ENCODE measurements at places on chromosomes 7 and 10. TPM values are rescaled to one million over a fixed set of nuclear protein-coding genes. Genes with fewer than 3 reads are reported as not detected.

DNA sequence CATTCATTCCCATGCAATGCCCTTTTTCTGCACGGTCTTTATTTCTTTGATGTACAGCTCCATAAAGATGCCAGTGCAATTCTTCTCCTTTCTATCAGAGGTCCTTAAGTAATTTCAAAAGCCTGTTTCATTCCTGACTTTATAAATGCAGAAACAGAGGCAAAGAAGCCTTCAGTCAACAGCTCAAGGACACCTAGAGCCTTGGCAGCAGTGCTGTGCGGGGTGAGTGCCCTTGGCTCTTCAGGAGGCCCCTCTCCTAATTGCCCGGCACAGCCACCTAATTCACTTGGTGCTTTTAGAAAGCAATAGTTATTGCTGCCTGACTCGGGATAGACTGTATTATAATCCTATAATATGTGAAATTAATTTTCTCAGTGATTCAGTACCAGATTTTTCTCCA lies 169.6 kb upstream of the KLF6 start:
- H3K27me3 ChIP-seq = no peaks in the 10 kb centered on the region
- H3K4me3 ChIP-seq = no peak overlapping the region
- no peak for DNase-seq
- peaks cover 20% of the 10 kb centered on the region for H3K36me3 ChIP-seq
- H3K27ac ChIP-seq = no peak overlapping the region

CHST3 gene
- total RNA-seq = not detected

SAMD9L gene
- total RNA-seq = 107 TPM

GRCh38 chr10:26430641-26431163 lies 7.4 kb upstream of the APBB1IP start:
- peak overlapping the region; percentile 17 for H3K4me3 ChIP-seq
- H3K36me3 ChIP-seq = peaks cover 2% of the 10 kb centered on the region
- DNase-seq = no peak
- peak overlapping the region; percentile 80 for H3K27ac ChIP-seq
- no peaks in the 10 kb centered on the region for H3K27me3 ChIP-seq
- peaks cover 9% of the 10 kb centered on the region for H3K4me1 ChIP-seq

- H3K36me3 ChIP-seq = no peaks in the 10 kb centered on the region
- DNase-seq = no peak
Measured at GRCh38 chr10:15719049-15719898, 448 bp downstream of the ITGA8 start.

DNA sequence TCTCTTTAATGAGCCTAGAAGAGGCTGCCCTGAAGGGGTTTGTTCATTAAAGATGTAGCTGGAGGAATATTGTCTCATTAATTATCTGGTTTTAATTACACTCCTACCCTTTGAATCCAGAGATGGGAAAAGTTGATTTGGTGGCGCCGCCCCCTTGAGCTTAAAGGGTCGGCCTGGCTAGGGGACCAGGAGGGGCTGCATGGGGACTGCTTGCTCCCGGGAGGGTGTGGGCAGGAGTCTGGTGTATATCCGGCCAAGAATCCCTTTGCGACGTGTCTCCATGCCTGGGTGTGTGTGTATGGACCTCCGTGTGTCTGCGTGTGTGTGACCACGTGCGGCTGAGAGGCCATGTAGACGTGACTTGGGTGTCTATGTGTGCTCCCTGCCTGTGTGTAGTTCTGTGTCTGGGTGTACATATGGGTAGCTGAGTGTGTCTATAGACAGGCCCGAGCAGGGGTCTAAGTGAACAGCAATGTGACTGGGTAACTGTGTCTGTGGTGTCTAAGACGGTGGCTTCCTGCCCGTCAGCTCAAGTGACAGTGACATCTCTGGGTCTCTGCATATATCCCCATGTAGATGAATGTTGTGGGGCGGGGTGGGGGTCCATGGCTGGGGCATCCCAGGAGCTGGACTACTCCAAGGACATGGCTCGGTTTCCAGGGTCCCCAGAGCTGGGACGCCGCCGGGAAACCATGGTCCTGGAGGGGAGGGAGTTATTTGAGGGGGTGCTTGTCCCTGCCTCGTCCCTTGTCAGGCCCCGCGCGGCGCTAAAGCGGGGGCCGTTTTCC lies 10.7 kb downstream of the LBX1 start:
- no peak for DNase-seq
- peaks cover 17% of the 10 kb centered on the region for H3K4me1 ChIP-seq
- H3K4me3 ChIP-seq = no peak overlapping the region
- no peaks in the 10 kb centered on the region for H3K36me3 ChIP-seq

FXYD4 gene
- not detected for total RNA-seq

GRCh38 chr10:85679061-85679460 lies 687.5 kb downstream of the GRID1 start:
- H3K4me1 ChIP-seq = no peaks in the 10 kb centered on the region
- peaks cover 3% of the 10 kb centered on the region for H3K27me3 ChIP-seq
- no peak overlapping the region for H3K4me3 ChIP-seq
- peak overlapping the region; percentile 26 for H3K27ac ChIP-seq
- no peak for DNase-seq
- H3K36me3 ChIP-seq = no peaks in the 10 kb centered on the region

GRCh38 chr10:11045995-11046775 lies 28.5 kb downstream of the CELF2 start:
- DNase-seq = no peak
- H3K27me3 ChIP-seq = peaks cover 28% of the 10 kb centered on the region
- no peaks in the 10 kb centered on the region for H3K36me3 ChIP-seq
- H3K27ac ChIP-seq = no peak overlapping the region
- H3K4me3 ChIP-seq = no peak overlapping the region
- H3K4me1 ChIP-seq = no peaks in the 10 kb centered on the region

RASA4B gene
- total RNA-seq = 16.2 TPM

- DNase-seq = no peak
- H3K4me3 ChIP-seq = peak overlapping the region; percentile 51
- no peaks in the 10 kb centered on the region for H3K36me3 ChIP-seq
- no peak overlapping the region for H3K27ac ChIP-seq
Measured at GRCh38 chr7:134831862-134832261, 52.4 kb downstream of the CALD1 start.

- H3K4me1 ChIP-seq = peaks cover 9% of the 10 kb centered on the region
- no peak for DNase-seq
- no peaks in the 10 kb centered on the region for H3K27me3 ChIP-seq
- H3K4me3 ChIP-seq = no peak overlapping the region
Measured at GRCh38 chr7:55526770-55527169, 45.5 kb downstream of the VOPP1 start.

- H3K4me1 ChIP-seq = no peaks in the 10 kb centered on the region
- no peak overlapping the region for H3K4me3 ChIP-seq
- no peak overlapping the region for H3K27ac ChIP-seq
- H3K27me3 ChIP-seq = peaks cover 14% of the 10 kb centered on the region
- DNase-seq = no peak
Measured at GRCh38 chr10:48993627-48994026, 54.0 kb upstream of the LRRC18 start.

DNA sequence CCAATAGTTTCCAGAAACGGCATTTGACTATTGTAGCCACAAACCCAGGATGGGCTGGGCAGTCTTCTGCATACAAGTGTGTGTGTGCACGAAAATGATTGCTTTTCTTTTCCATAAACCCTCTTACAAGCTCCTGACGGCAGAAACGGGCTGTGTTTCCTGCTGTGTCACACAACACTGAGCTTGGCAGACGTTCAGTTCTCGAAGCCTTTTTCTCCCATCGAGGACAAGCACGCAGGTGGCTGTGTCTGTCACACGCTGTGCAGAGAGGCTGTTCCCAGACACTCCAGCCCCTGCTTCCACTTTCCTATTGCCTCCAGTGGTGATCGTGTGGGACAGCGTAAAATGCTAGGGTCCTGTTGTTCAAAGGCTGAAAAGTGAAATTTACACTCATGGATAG lies 32.1 kb downstream of the RBAK start:
- no peaks in the 10 kb centered on the region for H3K36me3 ChIP-seq
- no peaks in the 10 kb centered on the region for H3K4me1 ChIP-seq
- no peak overlapping the region for H3K27ac ChIP-seq
- no peak overlapping the region for H3K4me3 ChIP-seq
- peaks cover 17% of the 10 kb centered on the region for H3K27me3 ChIP-seq

- DNase-seq = no peak
- no peaks in the 10 kb centered on the region for H3K4me1 ChIP-seq
- H3K4me3 ChIP-seq = no peak overlapping the region
- H3K27me3 ChIP-seq = no peaks in the 10 kb centered on the region
- H3K27ac ChIP-seq = no peak overlapping the region
- H3K36me3 ChIP-seq = no peaks in the 10 kb centered on the region
Measured at GRCh38 chr10:59724098-59724938, 14.7 kb upstream of the SLC16A9 start.

GRCh38 chr7:41921453-41921981 lies 218.6 kb upstream of the INHBA start:
- no peaks in the 10 kb centered on the region for H3K36me3 ChIP-seq
- peaks cover 30% of the 10 kb centered on the region for H3K27me3 ChIP-seq
- no peak overlapping the region for H3K4me3 ChIP-seq

- peaks cover 16% of the 10 kb centered on the region for H3K4me1 ChIP-seq
- H3K27me3 ChIP-seq = peaks cover 12% of the 10 kb centered on the region
- no peak overlapping the region for H3K27ac ChIP-seq
- DNase-seq = no peak
- no peaks in the 10 kb centered on the region for H3K36me3 ChIP-seq
Measured at GRCh38 chr7:142832417-142832816, 22.5 kb upstream of the EPHB6 start.

All from activated naive CD8-positive, alpha-beta T cell treated with anti-CD3 and anti-CD28 coated beads, Interleukin-2, amount 10 ng/mL, durations not matched to agents 7 days and 5 days (primary cell).